ENCODE measurements at places on chromosomes 6 and 20. TPM values are rescaled to one million over a fixed set of nuclear protein-coding genes. Genes with fewer than 3 reads are reported as not detected.

DNA sequence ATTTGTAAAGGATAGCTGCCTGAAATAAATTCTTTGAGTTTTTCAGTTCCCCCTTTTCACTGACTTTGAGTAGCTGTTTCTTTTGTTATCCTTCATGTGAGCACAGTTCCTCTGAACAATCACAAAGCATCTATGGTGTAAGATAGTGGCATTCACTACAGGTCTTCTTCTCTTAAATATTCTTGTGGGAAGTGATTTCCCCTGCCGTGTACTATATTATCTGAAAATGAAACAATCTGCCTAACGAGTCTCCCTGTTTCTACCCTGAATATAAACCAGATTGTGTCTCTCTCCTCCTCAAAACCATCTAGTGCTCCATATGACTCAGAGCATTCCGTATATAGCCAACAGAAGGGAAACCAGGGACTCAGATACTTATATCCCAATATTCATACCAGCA lies 380.1 kb upstream of the SOX4 start:
- no peaks in the 10 kb centered on the region for H3K36me3 ChIP-seq
- H3K27ac ChIP-seq, result no peak overlapping the region
- no peaks in the 10 kb centered on the region for H3K4me1 ChIP-seq
- H3K27me3 ChIP-seq, result no peaks in the 10 kb centered on the region
- DNase-seq, result no peak
- H3K4me3 ChIP-seq, result no peak overlapping the region

DNA sequence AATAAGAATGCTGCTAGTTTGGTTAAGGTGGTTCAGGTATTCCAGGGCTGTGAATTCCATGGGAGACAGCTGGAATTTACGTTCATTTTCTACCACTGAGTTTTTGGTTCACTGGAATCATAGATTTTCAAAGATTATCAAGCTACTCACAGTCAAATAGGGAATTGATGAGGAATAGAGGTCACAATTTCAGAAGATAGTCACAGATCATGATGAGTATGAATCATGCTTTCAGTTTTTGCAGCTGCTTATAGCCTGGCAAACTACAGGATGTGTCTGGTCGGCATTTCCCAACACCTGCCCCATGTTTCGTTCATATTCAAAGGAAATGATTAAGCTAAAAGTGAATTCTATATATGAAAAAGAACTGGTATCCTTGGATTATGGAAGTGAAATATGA lies 58.7 kb downstream of the BCKDHB start:
- no peak for DNase-seq
- no peaks in the 10 kb centered on the region for H3K27me3 ChIP-seq
- H3K36me3 ChIP-seq, result no peaks in the 10 kb centered on the region

Gene RBPJL
- total RNA-seq, result not detected

Gene KCNQ5
- total RNA-seq, result 0.17 TPM

Measured in liver (tissue), 10 donors.